ENCODE measurements at places on chromosomes 13 and 19. TPM values are rescaled to one million over a fixed set of nuclear protein-coding genes. Genes with fewer than 3 reads are reported as not detected.

Gene GAMT
- total RNA-seq: 16.7 TPM

Gene ZNF878
- total RNA-seq: 0.31 TPM

Gene C13orf42
- total RNA-seq: not detected

Gene ZNF320
- total RNA-seq: 22.6 TPM

Gene SMIM24
- total RNA-seq: not detected

Data from occipital lobe (tissue), 3 donors.